Activated CD4-positive, alpha-beta memory T cell treated with anti-CD3 and anti-CD28 coated beads for 36 hours (primary cell): ENCODE measurements at places on chromosomes 4 and X. TPM values are rescaled to one million over a fixed set of nuclear protein-coding genes. Genes with fewer than 3 reads are reported as not detected.

FAM184B gene
- total RNA-seq, result not detected

GAGE13 gene
- total RNA-seq, result not detected

TSPAN6 gene
- 0.19 TPM for total RNA-seq

CCSER1 gene
- total RNA-seq, result 0.17 TPM

PABPC4L gene
- total RNA-seq, result not detected

PYURF gene
- 51.7 TPM for total RNA-seq

DCUN1D4 gene
- 23.5 TPM for total RNA-seq

PHOX2B gene
- total RNA-seq, result not detected

ADRA2C gene
- not detected for total RNA-seq

PPP2R3B gene
- total RNA-seq, result 31.7 TPM

NAT8L gene
- 0.29 TPM for total RNA-seq

UBE2D3 gene
- 447 TPM for total RNA-seq

GAGE2A gene
- total RNA-seq, result not detected

SLC2A9 gene
- total RNA-seq, result 0.10 TPM

RHOXF2B gene
- not detected for total RNA-seq

CABS1 gene
- total RNA-seq, result not detected

HERC5 gene
- total RNA-seq, result 34.0 TPM

RAB41 gene
- total RNA-seq, result not detected

FRMPD4 gene
- total RNA-seq, result not detected

SASH3 gene
- total RNA-seq, result 133 TPM

SPACA5 gene
- not detected for total RNA-seq

CITED1 gene
- not detected for total RNA-seq

GAGE12J gene
- not detected for total RNA-seq

ATP5ME gene
- total RNA-seq, result 245 TPM

TMEM47 gene
- total RNA-seq, result not detected

GIMD1 gene
- not detected for total RNA-seq

SHISA3 gene
- 0.14 TPM for total RNA-seq

NOX1 gene
- total RNA-seq, result not detected

ETDA gene
- total RNA-seq, result not detected

TRAM1L1 gene
- not detected for total RNA-seq

GUCY1A1 gene
- not detected for total RNA-seq

FAM47E gene
- total RNA-seq, result not detected

CBLL2 gene
- total RNA-seq, result not detected

GSX2 gene
- total RNA-seq, result not detected

NSUN7 gene
- 0.07 TPM for total RNA-seq

TCEAL2 gene
- 0.51 TPM for total RNA-seq

GATA1 gene
- not detected for total RNA-seq

TCP11X1 gene
- not detected for total RNA-seq

HCCS gene
- 23.5 TPM for total RNA-seq

MAGEA4 gene
- total RNA-seq, result not detected

MAGEE2 gene
- total RNA-seq, result not detected

TBC1D19 gene
- 5.0 TPM for total RNA-seq

RBM47 gene
- 2.6 TPM for total RNA-seq

NAP1L5 gene
- total RNA-seq, result 3.7 TPM

APELA gene
- not detected for total RNA-seq

ANK2 gene
- total RNA-seq, result 0.82 TPM

CHRDL1 gene
- not detected for total RNA-seq

LRRC66 gene
- total RNA-seq, result 0.19 TPM

MBNL3 gene
- 14.7 TPM for total RNA-seq

CRMP1 gene
- not detected for total RNA-seq

TMEM156 gene
- total RNA-seq, result 28.0 TPM

SLC9B2 gene
- total RNA-seq, result 25.6 TPM

YIPF7 gene
- not detected for total RNA-seq

CTAG1A gene
- total RNA-seq, result not detected

GUF1 gene
- 25.8 TPM for total RNA-seq

UGT2B15 gene
- not detected for total RNA-seq

ZFP92 gene
- 1.6 TPM for total RNA-seq

ADH7 gene
- total RNA-seq, result not detected

AMBN gene
- total RNA-seq, result not detected
